ENCODE measurements at places on chromosomes 4 and X. TPM values are rescaled to one million over a fixed set of nuclear protein-coding genes. Genes with fewer than 3 reads are reported as not detected.

- H3K27me3 ChIP-seq, result peaks cover 5% of the 10 kb centered on the region
- H3K4me3 ChIP-seq, result peak overlapping the region; percentile 62
- H3K36me3 ChIP-seq, result no peaks in the 10 kb centered on the region
- no peak for DNase-seq
Measured at GRCh38 chr4:110631584-110632505, 9.0 kb upstream of the PITX2 start.

- no peaks in the 10 kb centered on the region for H3K4me1 ChIP-seq
- DNase-seq, result no peak
- no peaks in the 10 kb centered on the region for H3K36me3 ChIP-seq
Measured at GRCh38 chr4:91283726-91284230, 1020.0 kb upstream of the GRID2 start.

- H3K36me3 ChIP-seq, result no peaks in the 10 kb centered on the region
- no peaks in the 10 kb centered on the region for H3K27me3 ChIP-seq
- DNase-seq, result no peak
- no peaks in the 10 kb centered on the region for H3K4me1 ChIP-seq
Measured at GRCh38 chr4:56195025-56195424, 192.3 kb downstream of the AASDH start.

- H3K36me3 ChIP-seq, result no peaks in the 10 kb centered on the region
- H3K27ac ChIP-seq, result no peak overlapping the region
- no peak for DNase-seq
- H3K4me3 ChIP-seq, result no peak overlapping the region
- H3K4me1 ChIP-seq, result no peaks in the 10 kb centered on the region
Measured at GRCh38 chrX:151929126-151929525, 16.4 kb downstream of the MAGEA4 start.

Gene IL2
- not detected for total RNA-seq

Gene BTK
- total RNA-seq, result 5.3 TPM
